Activated CD4-positive, alpha-beta T cell treated with anti-CD3 and anti-CD28 coated beads, Interleukin-2, amount 50 U/mL, for 1 hour (primary cell): ENCODE measurements at places on chromosomes 6 and 20.

- no peak for DNase-seq
Observed at GRCh38 chr6:115602466-115602865, 458.2 kb downstream of the FRK start.

DNA sequence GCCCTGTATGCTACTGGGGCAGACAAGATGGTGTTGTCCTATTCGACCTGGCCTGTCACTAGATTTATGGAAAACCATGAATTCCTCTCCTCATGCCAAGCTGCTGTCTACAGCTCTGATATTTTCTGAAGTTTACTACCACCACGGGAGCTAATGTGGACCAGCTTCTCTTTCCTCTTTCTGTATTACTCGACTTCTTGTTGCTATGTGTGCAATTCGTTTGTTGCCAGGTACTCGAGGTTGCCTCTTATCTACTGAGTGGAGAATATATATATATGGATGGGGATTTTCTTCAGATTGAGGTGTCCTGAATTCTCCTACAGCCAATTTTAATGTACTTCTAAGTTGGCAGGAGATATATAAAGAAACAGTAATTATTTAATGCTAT is 34.7 kb downstream of the MAN1A1 start:
- DNase-seq: no peak

- peak; percentile 20 for DNase-seq
Observed at GRCh38 chr6:43454696-43455530, 435 bp downstream of the DLK2 start.

GRCh38 chr6:117919775-117920729 is 13.0 kb downstream of the SLC35F1 start:
- no peak for DNase-seq

- peak; percentile 24 for DNase-seq
Observed at GRCh38 chr20:34544109-34544796, 14.3 kb upstream of the MAP1LC3A start.

GRCh38 chr6:132214716-132215115 is 186.6 kb downstream of the MOXD1 start:
- no peak for DNase-seq

DNA sequence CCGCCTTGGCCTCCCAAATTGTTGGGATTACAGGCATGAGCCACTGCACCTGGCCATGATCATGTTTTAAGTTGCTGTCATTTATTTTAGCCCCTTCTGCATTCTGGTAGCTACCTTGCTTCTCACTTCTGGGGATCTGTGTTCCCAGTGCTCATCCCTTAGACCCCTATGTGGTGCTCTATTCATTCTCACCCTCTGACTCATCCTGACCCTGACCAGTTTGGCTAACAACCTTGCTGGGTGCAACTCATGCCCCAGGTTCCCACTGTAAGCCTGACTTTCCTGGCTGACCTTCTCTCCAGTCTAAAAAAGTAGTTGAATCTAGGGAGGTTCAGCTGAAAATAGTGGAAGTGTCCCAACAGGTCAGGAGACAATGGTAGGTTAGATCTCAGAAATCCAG is 47.4 kb downstream of the NOX3 start:
- DNase-seq: no peak

- no peak for DNase-seq
Observed at GRCh38 chr6:87718662-87719433, 16.8 kb upstream of the AKIRIN2 start.

DNA sequence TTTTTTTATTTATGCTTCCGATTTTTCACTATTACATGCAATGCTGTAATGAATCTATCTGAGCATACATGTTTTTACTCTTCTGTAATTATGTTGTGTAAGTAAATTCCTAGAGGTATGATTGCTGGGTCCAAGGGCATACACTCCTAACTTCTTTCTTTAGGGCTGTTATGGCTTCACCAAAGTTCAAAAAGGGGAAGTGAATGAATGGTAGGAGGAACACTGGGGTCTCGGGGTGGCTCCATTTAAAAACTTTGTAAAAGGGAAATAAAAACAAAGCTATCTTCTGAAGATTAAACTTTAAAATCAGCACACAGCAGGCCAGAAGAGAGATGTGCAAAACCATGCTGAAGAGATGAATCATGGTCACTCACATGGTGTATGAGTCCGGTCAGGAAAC is 289.1 kb upstream of the SUPT3H start:
- no peak for DNase-seq

DNA sequence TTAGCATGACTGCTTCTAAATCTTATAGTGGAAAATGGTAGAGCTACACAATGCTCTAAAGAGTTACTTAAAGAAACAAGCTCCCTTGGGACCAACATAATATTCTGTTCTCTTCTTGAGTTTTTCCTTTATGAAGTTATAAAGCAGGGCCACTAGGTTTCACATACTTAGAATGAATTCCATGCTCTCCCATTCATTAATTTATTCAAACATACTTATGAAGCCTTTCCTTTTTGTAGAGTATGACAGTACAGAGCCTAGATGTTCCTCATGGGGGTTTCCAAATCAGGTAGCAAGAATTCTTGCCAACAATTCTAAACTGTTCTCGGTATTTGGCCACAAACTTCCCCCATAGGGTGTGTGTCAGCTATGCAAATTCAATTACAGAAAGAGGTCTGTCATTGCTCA is 20.6 kb upstream of the FABP7 start:
- DNase-seq: no peak

DNA sequence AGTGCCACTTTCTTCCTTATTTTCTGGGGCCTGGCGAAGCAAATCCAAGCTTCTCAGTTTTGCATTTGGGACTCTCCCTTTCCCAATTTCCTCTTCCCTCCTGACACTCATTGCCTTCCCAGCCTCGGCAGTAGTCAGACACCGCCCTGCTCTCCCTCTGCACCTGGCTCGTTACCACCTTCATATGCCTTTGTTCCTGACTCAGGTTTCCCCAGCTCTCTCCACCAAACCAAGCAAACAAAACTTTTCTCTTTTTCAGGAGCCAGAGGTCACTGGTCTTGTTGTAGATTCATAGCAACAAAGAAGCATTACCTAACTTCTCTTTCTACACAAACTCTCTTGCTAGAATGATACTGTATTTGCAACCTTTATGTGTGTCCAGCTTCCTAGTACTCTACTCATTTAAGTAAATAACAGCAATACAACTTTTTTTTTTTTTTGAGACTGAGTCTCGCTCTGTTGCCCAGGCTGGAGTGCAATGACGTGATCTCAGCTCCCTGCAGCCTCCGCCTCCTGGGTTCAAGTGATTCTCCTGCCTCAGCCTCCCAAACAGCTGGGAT is 9.0 kb upstream of the ZC3H12D start:
- no peak for DNase-seq

- no peak for DNase-seq
Observed at GRCh38 chr6:11229655-11230046, 2.8 kb downstream of the NEDD9 start.

GRCh38 chr20:59223182-59223601 is 59.6 kb downstream of the ZNF831 start:
- no peak for DNase-seq

GRCh38 chr6:31844507-31844906 is 17.0 kb downstream of the HSPA1B start:
- DNase-seq: no peak

- no peak for DNase-seq
Observed at GRCh38 chr6:102026649-102027048, 633.1 kb downstream of the GRIK2 start.

DNA sequence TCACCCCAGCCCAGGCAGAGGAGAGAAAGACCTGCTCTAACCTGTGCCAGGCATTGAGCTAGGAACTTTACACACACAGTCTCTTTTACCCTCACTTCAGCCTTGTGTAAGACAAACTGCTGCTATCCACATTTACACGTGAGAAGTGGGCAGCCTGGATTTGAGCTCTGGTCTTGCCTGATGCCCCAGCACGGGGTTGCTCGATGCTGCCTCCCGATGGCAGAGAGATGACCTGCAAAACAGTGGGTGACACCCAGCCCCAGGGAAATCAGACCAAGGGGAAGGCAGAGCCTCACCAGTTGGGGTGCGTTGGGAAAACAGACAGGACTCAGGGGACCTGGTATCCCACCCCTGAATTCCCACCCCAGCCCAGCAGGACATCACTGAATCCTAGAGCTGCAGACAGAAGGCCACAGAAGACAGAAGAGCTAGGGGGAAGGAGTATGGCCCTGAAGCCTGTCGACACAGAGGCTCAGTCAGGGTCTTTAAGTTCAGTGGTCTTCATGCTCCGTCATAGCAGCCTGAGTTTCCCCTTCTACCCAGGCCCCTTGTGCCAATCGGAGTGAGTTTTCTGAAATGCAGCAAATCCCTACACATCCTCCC is 990 bp downstream of the BPI start:
- DNase-seq: no peak

DNA sequence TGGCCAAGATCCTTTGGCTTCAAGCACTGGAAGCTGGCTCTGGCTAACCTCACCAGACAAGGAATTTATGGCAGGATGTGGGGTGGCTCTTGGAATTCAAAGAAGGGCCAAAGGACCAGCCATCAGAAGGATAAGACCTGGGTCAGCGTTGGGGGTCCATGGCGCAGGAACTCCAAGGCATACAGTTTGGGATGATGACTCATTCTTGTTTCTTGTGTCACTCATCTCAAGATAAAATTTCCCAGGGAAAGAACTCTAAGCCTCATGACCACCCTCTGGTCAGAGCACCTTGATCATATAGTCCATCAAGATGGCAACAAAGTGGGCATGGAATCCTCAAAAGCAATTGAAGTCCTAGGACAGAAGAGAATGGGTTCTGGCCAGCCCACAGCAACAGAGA is 4.8 kb downstream of the ZBTB9 start:
- DNase-seq: no peak

GRCh38 chr6:162178666-162179065 is 548.9 kb downstream of the PRKN start:
- DNase-seq: no peak

DNA sequence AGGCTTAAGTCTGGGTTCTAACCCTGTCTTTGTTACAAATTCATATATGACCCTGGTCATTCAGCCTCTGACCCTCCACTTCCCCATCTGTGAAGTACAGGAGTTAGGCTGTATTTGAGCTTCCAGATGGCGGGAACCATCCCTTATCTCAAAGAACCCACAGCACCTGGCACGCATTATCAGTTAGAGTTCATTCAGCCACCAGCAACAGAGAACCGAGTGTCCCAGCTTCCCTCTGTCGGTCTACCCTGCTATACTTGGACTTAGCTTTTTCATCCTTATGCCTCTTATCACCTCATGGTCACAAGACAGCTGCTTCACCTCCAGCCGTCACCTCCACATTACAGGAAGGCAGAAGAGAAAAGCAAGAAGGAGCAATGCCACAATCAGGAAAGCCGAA is 147.8 kb downstream of the EYA2 start:
- no peak for DNase-seq

DNA sequence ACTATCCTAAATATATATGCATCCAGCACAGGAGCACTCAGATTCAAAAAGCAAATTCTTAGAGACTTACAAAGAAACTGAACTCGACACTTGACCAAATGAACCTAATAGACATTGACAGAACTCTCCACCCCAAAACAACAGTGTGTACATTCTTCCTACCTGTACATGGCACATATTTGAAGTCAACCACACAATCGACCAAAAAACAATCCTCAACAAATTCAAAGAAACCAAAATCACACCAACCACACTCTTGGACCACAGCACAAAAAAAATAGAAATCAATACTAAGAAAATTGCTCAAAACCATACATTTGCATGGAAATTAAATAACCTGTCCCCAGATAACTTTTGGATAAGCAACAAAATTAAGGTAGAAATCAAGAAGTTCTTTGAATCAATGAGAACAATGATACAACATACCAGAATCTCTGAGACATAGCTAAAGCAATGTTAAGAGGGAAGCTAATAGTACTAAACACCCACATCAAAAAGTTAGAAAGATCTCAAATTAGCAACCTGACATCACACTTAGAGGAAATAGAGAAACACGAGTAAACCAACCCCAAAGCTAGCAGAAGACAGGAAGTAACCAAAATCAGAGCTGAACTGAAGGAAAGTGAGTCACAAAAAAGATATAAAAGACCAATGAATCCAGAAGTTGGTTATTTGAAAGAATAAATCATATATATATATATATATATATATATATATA is 12.5 kb upstream of the TREM1 start:
- DNase-seq: no peak

GRCh38 chr6:42041481-42042053 is 8.8 kb upstream of the TAF8 start:
- no peak for DNase-seq

DNA sequence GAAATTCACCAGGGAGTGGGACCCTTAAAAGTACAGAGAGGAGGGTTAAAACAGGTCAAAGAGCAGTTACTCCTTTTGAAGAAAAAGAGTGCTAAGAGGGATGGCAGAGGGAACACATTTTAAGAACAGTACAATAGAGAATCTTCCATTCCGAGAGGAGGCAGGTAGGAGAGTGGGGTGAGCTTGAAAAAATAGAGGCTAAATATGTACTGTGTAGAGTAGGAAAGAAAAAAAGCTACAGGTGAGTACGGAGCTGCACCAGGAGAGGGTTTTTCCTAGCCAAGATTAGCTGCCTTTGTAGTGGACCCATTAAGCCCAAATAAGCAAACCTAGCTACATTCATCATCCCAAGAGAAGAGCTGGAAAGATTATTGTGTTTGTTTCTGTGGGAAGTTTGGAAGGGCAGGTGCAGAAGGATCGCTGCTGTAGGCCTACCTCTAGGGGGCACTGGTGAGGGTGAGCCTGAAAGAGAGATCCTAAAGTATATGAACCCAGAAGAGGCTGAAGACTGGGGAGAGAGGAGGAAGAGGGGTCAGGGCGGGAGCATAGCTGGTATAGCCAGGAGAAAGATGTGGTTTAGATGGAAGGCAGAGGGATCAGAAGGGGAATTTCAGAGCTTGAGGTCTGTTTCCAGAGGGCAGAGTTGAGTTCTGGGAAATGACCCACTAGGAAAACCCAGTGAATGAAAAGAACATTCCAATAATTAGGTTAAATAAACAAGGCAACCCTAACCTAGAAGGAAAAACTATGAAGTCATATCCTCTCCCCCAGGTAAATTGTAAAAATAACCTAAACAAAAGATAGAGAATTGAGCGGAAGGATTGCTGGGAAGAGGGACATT is 50.2 kb upstream of the HINT3 start:
- peak; percentile 47 for DNase-seq

GRCh38 chr6:17269840-17270239 is 11.3 kb upstream of the RBM24 start:
- no peak for DNase-seq

- no peak for DNase-seq
Observed at GRCh38 chr6:38282911-38283310, 356.8 kb downstream of the BTBD9 start.

DNA sequence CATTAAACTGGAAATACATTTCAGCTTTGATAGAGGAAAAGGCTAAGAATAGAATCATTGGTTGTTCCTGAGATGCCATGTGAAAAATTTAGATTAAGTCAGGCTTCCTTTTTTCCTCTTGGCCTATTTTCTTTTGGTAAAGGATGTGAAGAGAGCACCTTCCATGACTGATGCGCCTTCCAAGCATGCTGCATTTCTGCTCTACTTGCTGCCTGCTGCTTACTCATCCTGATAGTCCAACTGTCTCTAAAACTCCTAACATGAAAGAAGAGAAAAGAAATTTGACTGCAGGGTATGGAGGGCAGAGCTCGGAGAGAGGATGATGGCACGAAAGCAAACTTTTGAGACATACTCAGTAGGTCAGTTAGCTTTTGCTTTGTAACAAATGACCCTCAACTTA is 28.8 kb downstream of the SNAP25 start:
- DNase-seq: no peak

GRCh38 chr20:25253606-25254275 is 5.9 kb downstream of the PYGB start:
- DNase-seq: no peak

GRCh38 chr20:38748861-38749149 is 545 bp downstream of the ACTR5 start:
- peak; percentile 60 for DNase-seq

- no peak for DNase-seq
Observed at GRCh38 chr20:15643713-15644112, 929.5 kb downstream of the KIF16B start.
